Panc1 (cell line): ENCODE measurements at places on chromosomes 11 and 22. TPM values are rescaled to one million over a fixed set of nuclear protein-coding genes. Genes with fewer than 3 reads are reported as not detected.

PHLDA2 gene
- 195 TPM for total RNA-seq

TRIM51 gene
- not detected for total RNA-seq

WBP2NL gene
- 0.44 TPM for total RNA-seq

MMP10 gene
- total RNA-seq = not detected

BTBD18 gene
- not detected for total RNA-seq

MS4A15 gene
- total RNA-seq = not detected

NRGN gene
- 5.7 TPM for total RNA-seq

SHANK3 gene
- 7.6 TPM for total RNA-seq

PKNOX2 gene
- not detected for total RNA-seq

EML3 gene
- total RNA-seq = 88.8 TPM

UBQLN3 gene
- not detected for total RNA-seq

PHOX2A gene
- total RNA-seq = not detected

UPK3A gene
- total RNA-seq = not detected

FAT3 gene
- total RNA-seq = 0.33 TPM

CDCA5 gene
- total RNA-seq = 92.9 TPM

ALX4 gene
- 1.0 TPM for total RNA-seq

PITPNM1 gene
- 70.4 TPM for total RNA-seq

PTGDR2 gene
- not detected for total RNA-seq

PHETA2 gene
- total RNA-seq = 1.3 TPM

POLDIP3 gene
- total RNA-seq = 46.6 TPM

OR4D6 gene
- total RNA-seq = not detected

CRACR2B gene
- 132 TPM for total RNA-seq

SLC6A5 gene
- not detected for total RNA-seq

OR52E1 gene
- total RNA-seq = not detected

TLCD5 gene
- total RNA-seq = 22.8 TPM

YPEL4 gene
- not detected for total RNA-seq

IL18 gene
- total RNA-seq = 22.5 TPM

XKR3 gene
- not detected for total RNA-seq

MYH9 gene
- 788 TPM for total RNA-seq

PPP6R3 gene
- 163 TPM for total RNA-seq

ANO1 gene
- total RNA-seq = 2.3 TPM
